Natural killer cell treated with Interleukin-12 subunit alpha and Interleukin-12 subunit beta and Interleukin-15 and Interleukin-18, amount 100 ng/mL, for 72 hours (primary cell): ENCODE measurements at places on chromosomes 3 and 15.

DNA sequence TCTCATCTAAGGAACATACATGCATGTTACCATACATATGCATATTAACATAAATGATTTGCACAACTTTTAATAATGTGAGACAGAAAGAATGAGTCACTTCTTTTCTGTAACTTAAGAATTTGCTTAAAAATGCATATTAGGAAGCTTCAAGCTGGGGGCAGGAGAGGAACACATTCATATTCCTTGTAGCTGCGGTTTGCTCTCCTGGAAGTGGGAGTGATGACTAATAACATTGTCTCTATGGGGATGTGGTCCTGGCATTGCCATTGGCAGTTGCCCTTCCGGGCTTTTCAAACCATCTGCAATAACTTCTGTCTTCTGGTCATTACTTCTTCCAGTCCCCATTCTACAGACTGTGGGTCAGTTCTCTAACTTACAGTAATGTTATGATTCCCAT lies 15.6 kb downstream of the CHST2 start:
- no peak for DNase-seq

- no peak for DNase-seq
These were observed 71.9 kb upstream of the CHL1 start for GRCh38 chr3:124557-125179.

GRCh38 chr15:75107516-75107907 lies 84.1 kb downstream of the PPCDC start:
- DNase-seq: no peak

DNA sequence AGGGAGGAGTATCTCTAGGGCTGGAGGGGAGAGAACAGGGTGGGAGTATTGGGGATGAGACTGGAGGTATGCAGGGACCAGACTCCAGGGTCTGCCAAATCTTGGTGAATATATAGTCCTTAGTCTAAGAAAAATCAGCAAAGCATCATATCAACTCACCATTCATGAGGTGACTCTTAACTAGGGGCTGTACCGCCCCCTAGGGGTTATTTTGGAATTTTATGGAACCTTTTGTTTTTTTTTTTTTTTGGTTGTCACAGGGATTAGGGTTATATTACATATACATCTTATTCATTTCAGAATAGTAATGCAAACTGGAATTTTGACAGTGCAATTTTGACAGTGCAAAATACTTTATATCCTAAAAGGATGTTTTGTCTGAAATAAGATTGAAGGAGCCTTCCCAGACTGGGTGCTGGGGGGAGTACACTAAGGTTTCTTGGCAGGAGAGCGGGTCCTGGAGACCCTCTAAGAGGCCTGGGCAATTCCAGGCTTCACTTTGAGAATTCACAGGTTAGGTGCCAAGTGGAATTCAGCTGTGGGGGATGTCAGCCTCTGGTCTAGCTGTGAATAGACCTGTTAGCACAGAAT lies 7.5 kb downstream of the CMTM7 start:
- DNase-seq: no peak

GRCh38 chr15:42037656-42038055 lies 16.8 kb upstream of the PLA2G4E start:
- DNase-seq: no peak
